ENCODE measurements at places on chromosomes 16 and 17.
A peak's percentile ranks its signal among the peaks of the same experiment; 100 is the strongest.

- DNase-seq, result no peak
Observed at GRCh38 chr16:21590287-21590686, 9.1 kb upstream of the METTL9 start.

GRCh38 chr17:10750210-10750609 lies 20.4 kb upstream of the TMEM220 start:
- DNase-seq, result no peak

DNA sequence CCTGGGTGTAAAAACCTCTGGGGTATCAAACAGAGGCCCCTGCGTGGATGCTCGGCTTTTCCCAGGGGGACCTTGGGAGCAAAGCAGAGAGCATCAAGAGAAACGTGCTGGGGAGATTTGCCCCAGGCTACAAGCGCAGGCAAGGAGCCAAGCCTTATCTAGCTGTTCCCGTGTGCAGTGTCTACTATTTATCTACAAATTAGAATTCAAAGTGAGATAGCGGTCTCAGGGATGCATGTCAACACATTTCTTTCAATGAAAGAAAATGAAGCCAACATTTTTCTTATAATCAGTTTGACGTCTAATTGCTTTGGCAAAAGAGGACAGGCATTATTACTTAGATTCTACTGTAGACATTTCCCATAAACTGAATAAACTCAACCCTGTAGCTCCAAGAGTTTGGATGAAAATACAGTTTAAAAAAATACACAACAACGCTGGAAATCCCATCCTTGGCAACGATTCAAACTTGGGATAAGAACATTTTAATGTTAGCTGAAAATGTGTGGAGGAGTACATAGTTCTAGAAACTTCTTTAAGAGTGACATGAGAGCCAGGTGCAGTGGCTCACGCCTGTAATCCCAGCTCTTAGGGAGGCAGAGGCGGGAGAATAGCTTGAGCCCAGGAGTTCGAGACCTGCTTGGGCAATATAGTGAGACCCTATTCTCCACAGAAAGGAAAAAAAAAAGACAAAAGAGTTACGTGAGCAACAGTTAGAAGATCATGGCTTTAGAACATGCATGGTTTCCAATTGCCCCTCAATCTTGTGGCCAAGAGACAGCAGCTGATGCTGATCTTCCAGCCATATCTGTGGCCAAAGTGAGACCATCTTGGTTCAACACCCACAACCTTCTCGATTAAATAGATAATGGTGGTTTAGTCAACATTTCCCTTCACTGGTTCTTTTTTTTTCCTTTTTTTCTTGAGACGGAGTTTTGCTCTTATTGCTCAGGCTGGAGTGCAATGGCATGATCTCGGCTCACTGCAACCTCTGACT lies 7.2 kb downstream of the SPNS3 start:
- no peak for DNase-seq

DNA sequence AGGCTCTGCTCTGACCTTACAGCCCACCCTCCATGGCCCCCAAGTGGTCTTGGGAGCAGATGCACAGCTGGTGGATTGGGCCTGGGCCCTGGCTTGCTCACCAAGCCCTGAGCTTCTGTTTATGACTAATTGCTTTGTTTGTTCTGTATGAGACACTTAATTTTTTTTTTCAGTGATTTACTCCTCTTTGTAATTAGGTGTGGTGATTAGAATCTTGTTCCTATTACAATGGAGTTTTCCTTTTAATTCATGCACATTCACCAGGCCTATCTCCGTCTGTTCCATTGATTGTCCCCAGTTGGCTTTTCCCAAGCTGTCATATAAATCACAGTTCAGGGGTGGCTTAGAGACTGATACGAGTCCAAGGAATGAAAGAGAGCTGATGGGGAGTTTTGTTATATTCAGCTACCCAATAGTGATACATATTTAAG lies 242.3 kb downstream of the CCDC182 start:
- no peak for DNase-seq

GRCh38 chr16:71780521-71781089 lies 28.0 kb downstream of the AP1G1 start:
- DNase-seq, result peak; percentile 50

- no peak for DNase-seq
Observed at GRCh38 chr16:28491230-28491969, 474 bp downstream of the CLN3 start.

DNA sequence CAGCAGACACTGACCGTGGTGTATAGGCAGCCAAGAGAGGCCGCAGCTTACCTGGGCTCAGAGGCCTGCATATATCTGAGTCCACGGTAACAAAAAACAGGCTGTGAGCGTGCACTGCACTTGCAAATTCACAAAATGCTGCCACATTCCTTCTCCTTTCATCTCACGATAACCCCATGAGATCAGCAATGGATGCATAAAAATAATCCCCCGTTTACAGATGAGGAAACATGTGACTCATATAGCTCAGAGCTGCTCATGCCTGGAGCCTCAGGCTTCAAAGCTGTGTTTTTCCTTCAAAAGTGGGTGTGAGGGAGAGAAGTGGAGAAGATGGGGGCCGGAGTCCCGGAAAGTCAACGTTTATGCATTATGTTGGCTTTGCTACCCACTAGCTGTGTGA lies 118.3 kb upstream of the FOXF1 start:
- DNase-seq, result no peak

GRCh38 chr17:70539132-70539924 lies 370.0 kb downstream of the KCNJ2 start:
- no peak for DNase-seq

- no peak for DNase-seq
Observed at GRCh38 chr17:68456339-68457167, 743 bp downstream of the WIPI1 start.

GRCh38 chr17:65750631-65751115 lies 189.2 kb upstream of the AXIN2 start:
- peak; percentile 88 for DNase-seq

DNA sequence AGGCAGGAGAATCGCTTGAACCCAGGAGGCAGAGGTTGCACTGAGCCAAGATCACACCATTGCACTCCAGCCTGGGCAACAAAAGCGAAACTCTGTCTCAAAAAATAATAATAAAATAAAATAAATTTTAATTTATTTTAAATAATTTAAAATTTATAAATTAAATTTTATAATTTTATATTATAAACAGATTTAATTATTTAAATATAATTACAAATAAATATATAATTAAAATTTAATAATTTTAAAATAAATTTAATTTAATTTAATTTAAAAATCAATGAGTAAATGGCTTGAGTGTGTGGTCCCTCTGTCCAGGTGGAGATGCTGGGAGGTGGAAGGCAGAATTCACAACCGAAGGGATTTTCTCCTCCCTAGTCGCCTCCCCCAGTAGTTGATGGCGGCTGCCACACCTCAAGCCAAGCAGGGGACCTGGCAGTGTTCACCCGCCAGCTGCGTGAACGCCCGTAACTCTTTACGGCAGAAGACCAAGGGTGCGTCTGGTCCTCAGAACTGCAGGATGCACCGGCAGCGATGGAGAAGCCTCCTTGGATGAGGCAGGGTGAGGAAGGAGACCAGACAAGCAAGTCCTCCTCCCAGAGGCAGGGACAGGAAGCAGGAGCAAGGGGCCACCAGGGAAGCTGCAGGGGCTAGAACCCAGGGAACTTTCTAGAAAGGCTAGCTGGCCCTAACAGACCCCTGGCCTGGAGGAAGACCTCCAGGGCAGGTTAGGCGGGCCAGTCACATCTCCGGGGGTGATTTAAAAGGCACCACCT lies 22.9 kb upstream of the KRT17 start:
- no peak for DNase-seq

GRCh38 chr17:27558842-27559505 lies 72.0 kb upstream of the LGALS9 start:
- no peak for DNase-seq

- peak; percentile 64 for DNase-seq
Observed at GRCh38 chr17:43714465-43715149, 44.0 kb downstream of the SOST start.

- DNase-seq, result no peak
Observed at GRCh38 chr17:31144428-31144827, 49.7 kb downstream of the NF1 start.
